ENCODE measurements at places on chromosomes 4 and X.

- DNase-seq, result no peak
Measured at GRCh38 chr4:90186229-90186628, 59.0 kb downstream of the CCSER1 start.

GRCh38 chr4:21952549-21952948 is 4.0 kb upstream of the KCNIP4 start:
- DNase-seq, result no peak

DNA sequence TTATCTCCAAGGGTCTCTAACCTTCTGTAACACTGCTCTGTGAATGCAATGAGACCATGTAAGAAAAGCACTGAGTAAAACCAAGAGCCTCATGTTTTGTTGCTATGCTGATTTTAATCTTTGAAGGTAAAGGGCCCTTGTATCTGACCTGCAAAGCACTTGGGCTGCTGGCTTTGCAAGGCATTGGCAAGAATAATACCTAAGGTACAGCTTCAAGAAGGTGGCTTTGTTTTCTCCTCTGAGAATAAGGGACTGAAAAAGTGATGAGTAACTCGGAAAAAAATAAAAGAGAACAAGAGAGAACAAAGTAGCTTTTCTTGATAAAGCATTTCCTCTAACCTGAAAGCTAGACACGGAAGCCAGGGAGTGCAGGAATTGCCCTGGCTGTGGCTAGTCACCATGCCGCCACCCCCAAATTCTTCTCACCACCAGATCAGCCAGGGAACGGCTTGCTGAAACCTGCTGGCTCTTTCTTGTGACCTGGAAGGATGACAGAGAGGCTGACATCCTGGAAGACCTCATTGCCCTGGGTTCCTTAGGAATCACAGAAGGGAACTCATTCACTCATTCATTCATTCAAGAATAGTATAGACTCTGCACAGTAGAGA is 41.8 kb upstream of the HS3ST1 start:
- DNase-seq, result no peak

DNA sequence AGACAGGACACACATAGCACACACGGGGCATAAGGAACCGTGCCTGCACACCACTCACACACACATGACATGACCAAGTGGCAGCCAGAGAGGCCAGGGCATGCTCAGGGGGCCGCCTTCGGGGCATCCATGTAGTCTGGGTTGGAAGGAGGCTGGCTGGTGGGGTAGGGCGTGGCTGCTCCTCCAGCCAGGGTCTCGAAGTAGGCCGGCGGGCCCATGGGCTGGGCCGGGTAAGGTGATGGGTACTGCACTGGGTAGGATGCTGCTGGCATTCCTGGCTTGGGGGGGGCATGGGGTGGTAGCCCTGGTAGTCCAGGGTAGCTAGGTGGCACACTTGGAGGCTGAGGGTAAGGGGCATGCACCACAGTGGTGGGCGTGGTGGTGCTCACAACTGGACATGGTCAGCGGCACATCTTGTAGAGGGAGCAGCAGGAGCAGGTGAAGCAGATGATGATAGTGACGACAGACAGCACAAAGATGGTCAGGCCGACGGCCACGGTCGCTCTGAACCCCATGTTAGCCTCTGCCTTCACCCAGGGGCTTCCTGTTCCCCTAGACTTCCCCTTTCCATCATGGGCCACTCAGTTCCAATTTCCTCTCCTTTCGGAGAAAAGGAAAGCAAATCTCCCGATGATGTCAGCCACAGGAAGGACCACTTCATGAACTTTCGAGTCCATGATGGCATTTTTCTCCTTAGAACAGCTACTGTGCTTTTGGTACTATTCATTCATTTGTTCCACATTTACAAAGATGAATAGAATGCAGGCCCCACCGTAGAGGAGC is 10.9 kb upstream of the DDX3X start:
- no peak for DNase-seq

- no peak for DNase-seq
Measured at GRCh38 chr4:173522951-173523395, 7.1 kb downstream of the HAND2 start.

GRCh38 chr4:186265683-186266652 is at the start of gene F11:
Gene F11 (plus strand): TSS chr4:186266189. CDS start chr4:186267137, 948 bp downstream.
- DNase-seq, result no peak

DNA sequence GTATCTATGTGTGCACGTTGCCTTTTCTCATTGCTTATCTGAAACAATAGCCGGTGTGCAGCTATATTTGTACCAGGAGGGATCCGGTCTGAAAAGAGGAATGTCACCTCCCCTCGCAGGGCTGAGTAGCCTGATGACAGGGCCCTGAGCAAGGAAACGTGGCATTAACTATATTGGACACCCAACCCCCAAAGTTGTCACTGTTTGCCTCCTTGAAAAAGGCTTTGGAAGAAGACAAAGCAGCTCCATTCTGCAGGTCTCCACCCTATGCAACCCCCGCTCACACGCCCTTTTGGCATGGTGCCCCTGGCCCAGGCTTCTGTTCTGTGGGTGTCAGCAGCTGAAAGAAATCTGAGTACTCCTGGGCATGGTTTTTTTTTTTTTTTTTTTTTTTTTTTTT is 8.2 kb downstream of the PRRG3 start:
- DNase-seq, result peak; percentile 52

- DNase-seq, result no peak
Measured at GRCh38 chr4:153119626-153120025, 84.6 kb upstream of the TRIM2 start.

- no peak for DNase-seq
Measured at GRCh38 chr4:182495645-182496385, 252.6 kb downstream of the TENM3 start.

DNA sequence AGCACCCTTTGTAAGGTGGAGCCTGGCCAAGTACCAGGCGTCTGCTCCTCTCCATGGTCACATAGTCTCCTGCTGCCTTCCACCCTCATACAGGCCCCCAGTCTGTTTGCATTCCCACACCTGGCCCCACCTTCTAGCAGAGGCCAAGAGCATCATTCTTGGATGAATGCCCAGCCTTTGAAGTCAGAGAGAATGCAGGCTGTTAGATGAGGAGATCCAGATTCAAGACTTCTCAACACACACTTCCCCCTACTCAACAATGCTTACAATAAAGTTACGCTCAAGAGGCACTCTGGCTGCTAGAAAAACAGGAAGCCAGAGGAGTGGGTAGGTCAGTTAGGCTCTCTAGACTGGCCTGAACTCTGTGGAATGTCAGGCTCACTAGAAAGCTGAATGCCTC is 43.3 kb downstream of the SHROOM4 start:
- peak; percentile 41 for DNase-seq

- no peak for DNase-seq
Measured at GRCh38 chr4:152243896-152244595, 291.8 kb downstream of the FBXW7 start.

DNA sequence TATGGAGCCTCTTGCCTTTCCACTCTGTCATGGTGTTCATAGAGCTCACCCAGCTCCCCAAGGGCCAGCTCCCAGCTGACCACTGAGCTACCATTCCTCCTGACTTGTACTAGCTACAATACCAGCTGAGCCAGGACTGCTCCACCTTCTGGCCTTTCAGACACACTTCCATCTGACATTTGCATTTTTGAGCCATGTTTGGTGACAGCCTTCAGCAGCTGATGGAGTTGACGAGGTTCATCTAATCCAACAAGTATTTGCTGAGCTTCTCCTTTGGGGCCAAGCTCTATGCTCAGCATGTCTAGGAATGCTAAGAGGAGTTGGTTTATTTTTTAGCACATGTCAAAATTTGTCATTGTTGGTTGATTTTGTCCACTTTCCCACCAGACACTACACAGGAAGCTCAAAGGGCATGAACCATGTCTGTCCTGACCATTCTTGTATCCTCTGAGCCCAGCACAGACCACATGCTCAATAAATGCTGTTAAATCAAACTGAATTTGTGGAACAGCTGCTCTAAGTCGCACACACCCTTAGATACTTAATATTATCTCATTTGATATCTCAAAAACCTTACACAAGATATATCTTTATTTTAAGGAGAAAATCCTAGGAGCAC is 142.6 kb upstream of the PPARGC1A start:
- peak; percentile 31 for DNase-seq

- no peak for DNase-seq
Measured at GRCh38 chr4:36332782-36333131, 51.3 kb downstream of the DTHD1 start.

- DNase-seq, result peak; percentile 64
Measured at GRCh38 chr4:1910643-1911042, 39.5 kb downstream of the NSD2 start.

GRCh38 chr4:83510442-83510841 is 25.5 kb upstream of the GPAT3 start:
- no peak for DNase-seq

All from MCF 10A (cell line).